ENCODE measurements at places on chromosomes 2 and 18.
A peak's percentile ranks its signal among the peaks of the same experiment; 100 is the strongest.

GRCh38 chr2:186554429-186554828 is 35.4 kb upstream of the ITGAV start:
- no peak for DNase-seq

DNA sequence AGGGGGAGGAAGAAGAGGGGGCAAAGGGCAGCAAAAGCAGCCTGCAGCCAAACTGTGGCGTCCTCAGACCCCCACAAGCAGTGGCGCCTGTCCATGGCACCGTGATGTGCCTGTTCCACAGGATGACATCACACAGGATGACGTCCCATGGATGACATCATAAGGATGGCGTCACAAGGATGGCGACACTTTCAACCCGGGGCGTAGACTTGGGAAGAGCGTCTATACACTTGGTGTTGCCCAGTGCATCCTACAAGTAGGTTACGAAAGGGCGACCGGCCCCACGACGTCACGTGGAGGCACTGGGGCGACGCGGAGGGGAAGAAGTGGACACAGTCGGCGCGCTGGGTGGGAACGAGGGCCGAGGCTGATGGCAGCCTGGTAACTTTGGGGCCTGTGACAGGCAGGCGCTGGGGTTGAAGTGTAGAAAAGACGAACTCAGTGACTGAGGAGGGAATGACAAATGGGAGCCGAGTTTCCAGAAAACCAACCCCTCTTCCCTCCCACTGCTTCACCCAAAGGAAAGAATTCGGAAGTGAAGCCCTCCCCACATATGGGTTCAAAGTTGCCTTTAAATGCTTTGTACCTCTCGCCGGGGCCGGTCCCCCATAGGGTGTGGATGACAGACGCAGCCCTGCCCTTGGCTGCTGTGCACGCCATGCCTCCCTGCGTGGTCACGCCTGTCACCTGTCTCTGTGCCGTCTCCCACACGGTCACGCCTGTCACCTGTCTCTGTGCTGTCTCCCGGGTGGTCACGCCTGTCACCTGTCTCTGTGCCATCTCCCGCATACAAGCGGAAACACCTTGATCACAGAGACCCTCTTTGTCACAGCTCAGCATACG is 13.4 kb upstream of the KCNG2 start:
- no peak for DNase-seq

- peak; percentile 59 for DNase-seq
These were observed 95.6 kb upstream of the LHCGR start for GRCh38 chr2:48851161-48851560.

- no peak for DNase-seq
These were observed 394.1 kb upstream of the ATP5MC3 start for GRCh38 chr2:175575346-175576258.

DNA sequence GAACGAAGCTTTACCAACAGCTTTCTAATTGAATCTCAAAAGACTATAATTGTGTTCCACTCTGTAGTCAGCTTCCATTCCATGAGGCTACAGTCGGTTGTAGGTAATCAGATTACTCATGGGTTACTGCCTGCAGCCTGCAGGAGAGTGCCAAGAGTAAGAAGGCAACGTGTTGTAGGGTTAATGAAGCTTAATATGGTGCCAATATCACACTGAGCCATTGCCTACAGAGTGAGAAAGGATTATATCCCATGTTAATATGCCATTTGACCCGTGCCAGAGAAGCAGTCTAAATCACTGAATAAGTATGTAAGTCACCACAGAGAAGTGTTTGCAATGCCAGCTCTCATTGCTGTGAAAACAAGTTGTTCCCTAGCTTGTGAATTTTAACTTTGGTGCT is 734.5 kb upstream of the ACVR2A start:
- no peak for DNase-seq

DNA sequence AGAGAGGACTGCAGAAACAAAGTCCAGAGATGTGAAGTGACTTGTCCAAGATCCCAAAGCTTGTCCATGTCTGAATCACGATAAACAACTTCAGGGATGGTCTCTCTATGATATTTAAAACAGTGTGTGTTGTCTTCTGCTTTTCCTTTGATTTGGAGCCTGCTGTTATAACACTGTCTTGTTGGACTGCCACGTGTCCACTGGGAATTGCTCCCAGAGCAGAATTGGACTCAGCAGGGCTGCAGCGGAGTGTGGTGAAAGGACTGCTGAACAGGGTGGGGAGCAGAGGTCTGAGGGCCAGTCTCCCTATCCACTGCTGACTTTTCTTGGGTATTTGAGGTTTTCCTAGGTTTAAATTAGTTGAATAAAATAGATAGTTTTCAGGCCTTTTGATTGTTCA is 68.3 kb downstream of the IL1R2 start:
- DNase-seq, result no peak

DNA sequence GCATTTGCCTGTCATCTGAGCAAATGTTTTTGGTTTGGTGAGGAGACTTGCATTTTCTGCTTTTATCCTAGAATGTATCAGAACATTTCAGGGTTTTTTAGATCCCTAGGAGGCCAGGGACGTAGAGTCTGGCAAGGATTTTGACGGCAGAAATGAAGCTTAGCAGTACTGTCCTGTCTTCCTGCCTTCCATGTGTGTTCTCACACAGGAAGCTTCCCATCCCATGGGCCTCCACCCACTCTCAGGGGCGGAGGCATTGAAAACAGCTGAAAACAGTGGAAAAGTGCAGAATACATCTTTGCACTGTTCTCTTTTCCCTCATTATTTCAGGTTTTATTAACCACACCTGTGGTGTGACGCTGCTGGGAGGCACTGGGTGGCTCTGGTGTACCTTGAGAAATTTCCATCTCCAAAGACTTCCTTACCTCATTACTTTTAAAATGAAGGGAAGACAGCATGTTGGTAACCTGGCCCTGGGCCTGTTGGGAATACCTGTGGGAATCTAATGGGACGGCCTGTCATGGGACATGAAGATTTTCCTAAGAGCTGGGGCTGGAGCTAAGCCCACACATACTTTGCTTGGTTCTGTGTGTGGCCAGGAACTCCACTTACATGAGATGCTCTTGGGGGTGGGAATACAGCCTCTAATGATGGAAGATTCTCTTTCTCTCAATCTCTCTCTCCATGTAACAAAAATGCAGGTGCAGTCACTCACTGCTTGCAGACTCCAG is 20.5 kb downstream of the PCARE start:
- DNase-seq, result no peak

DNA sequence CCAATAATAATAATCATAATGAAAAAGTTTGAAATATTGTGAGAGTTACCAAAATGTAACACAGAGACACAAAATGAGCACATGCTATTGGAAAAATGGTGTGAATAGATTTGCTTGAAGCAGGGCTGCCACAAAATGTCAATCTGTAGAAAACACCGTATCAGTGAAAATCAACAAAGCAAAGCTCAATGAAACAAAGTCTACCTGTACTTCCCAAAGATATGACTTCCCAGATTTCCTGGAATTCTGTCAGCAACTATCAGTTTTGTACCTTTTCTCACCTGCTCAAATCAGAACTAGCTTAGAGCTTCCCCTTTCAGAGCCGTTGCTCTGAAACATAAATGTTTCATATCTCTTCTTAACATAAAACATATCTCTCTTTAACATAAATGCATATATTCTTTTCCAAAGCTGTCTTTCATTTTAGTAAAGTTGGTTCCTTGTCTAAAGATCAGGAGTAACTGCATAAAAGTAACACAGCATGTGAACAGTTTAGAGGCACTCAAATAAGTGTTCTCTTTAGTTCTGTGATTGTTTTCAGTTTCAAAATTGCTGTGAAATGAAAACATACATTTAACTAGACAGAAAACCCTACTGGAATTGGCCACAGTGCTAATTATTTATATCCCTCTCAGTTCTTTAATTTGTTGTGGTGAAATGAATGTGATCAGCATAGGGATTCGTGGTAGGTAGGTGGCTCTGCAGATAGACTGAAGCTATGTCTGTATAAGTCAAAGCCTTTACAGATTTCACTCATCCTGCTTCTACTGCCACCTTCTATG is 262.5 kb downstream of the KCNJ3 start:
- DNase-seq, result no peak

- DNase-seq, result no peak
These were observed 36.4 kb upstream of the KCTD1 start for GRCh38 chr18:26584745-26585144.

GRCh38 chr18:26228562-26229260 is 2.5 kb downstream of the TAF4B start:
- no peak for DNase-seq

DNA sequence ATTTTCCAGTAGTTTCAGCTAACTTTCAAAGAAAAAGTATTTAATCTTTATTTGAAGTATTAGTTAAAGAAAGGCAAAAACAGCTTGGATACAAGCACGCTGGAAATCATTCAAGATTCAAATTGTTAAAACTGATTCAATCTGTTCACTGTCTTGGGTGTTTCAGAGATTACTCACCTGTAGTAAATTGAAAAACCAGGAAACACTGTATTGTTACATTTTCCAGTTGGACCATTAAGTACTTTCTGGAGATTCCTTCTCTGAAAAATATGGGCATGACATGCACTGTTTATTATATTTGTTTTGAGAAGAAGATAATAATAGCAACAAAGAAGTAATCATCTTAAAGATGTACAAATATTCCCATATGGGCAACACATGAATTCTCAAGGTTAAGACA is 196.1 kb downstream of the UBE2E3 start:
- DNase-seq, result no peak

DNA sequence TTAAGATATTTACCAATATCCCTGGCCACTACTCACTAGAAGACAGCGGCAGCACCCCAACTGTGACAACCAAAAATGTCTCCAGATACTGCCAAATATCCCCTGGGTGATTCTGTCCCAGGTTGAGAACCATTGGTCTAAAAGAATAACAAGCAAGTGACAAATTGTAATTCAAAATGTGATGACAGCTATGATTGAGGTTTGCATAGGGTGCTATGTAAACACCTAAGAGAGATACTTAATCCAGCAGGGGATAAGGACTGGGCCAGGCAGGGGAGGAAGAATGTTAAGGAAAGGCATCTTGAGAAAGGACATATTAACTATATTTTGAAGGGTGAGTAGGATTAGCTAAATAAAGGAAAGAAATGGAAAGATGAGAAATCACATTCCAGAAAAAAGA is 38.0 kb upstream of the ENOSF1 start:
- no peak for DNase-seq

GRCh38 chr2:106551417-106552130 is 64.4 kb downstream of the CD8B2 start:
- no peak for DNase-seq

DNA sequence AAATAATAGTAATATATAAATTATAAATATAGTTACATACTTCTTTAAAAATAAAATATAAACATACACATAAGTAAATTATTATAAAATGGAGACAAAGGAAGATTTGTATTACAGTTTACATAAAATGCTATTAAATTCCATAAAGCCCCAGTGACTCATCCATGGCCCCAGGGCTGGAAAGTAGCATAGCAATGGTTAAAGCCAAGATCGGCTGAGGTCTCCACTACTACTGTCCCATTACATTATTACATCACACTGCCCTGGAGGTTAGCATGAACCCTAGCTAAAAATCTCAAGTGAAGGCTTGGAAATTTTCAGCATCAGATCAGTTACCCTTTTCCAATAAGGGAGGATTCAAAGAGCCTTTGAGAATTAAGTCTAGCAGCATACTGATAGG is 936.2 kb downstream of the DSC3 start:
- peak; percentile 46 for DNase-seq

DNA sequence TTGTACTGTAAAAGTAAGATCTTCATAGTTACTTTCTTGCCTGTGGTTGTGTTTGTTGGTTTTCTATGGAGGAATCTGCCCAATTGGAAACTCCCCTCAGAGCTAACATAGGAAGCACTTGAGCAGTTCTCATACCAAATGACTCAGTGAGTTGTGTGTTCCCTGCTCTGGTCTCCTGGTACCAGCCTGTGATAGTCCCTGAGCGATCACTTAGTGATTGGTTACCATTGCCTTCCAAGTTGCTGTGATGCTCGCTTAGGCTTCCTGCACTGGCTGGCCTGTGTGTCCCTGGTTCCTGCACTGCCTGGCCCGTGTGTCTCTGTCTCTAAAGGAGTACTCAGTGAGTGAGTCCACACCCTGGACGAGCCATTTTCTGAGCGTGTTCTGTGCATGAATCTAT is 133.0 kb downstream of the MAP4K4 start:
- DNase-seq, result peak; percentile 77

DNA sequence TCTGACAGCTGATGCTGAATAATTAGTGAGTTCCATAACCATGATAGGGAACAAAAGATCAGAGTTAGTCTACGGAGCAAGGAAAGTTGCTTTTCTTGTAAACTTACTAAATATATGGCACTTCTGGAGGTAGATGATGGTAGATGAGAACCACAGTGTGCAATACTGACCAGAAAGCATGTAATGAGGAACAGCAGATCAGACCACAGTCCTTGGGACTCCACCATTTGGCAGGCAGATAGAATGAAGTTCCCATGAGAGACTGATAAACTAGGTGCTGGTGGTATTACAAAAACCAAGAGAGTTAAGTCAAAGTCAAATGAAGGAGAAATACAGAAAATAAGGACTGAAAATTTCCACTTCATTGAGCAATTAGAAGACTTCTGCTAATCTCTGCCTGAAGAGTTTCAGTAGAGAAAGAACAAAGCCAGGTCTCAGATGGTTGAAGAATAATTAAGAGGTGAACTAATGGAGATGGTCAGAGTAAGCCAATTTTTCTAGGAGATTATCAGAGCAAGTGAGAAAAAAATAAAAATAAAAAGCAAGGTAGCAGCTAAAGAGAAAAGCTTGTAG is 10.4 kb downstream of the CERKL start:
- DNase-seq, result no peak

GRCh38 chr2:233497692-233498091 is 68.9 kb downstream of the USP40 start:
- DNase-seq, result no peak

DNA sequence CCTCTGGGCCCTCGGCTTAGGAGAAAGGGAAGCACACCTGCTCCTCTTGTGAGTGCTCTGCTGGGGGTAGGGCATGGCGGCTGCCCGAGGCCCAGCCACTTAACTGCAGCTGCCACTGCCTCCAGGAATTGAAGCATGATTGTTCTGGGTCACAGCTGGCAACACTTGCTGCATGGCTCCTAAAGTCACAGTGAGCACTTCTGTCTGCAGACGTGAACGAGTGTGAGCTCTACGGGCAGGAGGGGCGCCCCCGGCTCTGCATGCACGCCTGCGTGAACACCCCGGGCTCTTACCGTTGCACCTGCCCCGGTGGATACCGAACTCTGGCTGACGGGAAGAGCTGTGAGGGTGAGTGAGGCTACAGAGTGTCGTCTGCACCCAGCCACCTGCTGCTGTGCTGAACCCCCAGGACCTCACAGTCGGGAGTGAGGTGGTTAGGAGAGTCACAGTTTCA is 44.4 kb downstream of the FBLN7 start:
- DNase-seq, result no peak

DNA sequence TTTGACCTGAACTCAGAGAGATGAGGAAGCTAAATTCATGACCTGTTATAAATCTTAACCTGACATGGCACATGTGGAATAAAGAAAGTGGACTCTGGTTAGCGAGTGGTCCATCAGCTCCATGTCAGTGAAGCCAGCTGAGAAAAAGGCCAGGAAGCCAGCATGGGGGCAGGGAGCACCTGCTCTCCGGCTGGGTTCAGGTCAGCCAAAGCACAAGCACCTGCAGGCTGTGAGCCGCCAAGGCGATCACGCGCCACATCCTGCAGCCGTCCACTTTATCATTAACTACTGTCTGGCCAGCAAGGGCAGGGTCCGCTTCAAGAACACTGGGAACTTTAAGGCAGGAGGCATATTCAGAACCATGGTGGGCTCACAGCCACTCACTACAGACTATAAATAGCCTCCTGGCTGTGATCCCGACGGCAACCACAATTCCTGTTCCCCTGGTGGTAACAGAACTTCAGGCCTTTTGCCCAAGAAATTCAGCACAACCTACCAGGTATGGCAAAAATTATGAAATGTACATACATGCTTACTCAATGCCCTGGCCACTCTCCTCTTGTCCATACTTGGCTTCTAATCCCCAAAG is 35.5 kb downstream of the ACVR1 start:
- peak; percentile 37 for DNase-seq
